ENCODE measurements at places on chromosomes 2 and 18.

DNA sequence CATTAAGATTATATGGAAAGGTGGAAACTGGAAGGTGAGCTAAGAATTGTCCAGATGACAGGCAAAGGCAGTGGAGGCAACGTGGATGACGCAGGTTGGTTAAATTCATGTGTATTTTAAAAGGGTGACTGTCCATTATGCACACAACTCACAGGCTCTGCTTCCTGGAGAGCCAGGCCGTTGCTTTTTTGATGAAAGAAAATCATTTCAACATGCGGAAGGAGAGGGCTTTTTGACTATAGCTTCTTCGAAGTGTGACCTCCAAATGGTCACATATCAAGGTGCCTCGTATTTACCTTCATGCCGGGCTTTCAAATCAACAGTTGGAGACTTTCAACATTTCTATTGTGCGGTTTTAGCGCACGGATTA, 126.7 kb downstream of the MYCN start:
- no peak for DNase-seq

GRCh38 chr18:48428475-48429177, 19.4 kb upstream of the ZBTB7C start:
- DNase-seq: no peak

DNA sequence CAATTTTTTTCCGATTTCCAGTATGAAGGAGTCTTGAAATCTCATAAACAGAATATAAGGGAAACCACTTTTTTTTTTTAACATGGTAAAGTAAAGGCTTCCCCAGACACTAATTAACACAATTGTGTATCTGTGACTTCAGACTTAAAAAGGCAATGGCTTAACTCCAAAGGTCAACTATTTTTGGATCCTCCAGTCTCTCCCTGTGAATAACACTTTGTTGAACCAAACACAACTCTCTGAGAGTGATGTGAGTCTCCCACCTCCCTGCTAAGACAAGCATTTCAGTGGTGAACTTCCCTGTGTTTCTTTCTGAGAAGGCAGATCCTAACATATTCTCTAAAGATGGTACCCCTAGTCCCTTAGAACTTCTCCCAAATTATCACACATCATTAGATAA, 219.6 kb upstream of the RBBP8 start:
- peak; percentile 19 for DNase-seq

DNA sequence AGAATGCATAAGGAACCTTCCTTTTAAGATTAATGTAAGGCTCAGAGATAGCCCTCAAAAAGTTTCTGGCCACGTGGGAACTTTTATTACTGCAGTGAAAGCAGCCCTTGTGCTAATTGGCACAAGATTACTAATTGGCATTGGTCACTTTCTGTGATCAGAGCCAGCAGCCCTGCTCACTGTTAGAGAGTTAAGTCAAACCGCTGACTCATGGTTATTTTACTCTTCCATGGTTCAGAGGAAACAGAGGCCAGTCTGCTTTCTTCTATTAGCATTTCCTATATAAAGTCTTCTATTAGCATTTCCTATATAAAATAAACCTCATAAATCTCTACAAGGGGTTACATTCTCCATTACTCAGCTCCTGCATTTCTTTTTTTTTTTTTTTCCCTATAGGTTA, 1.5 kb upstream of the SLC35G4 start:
- no peak for DNase-seq

GRCh38 chr2:188600536-188601210, 309.0 kb downstream of the GULP1 start:
- DNase-seq: peak; percentile 82

- DNase-seq: peak; percentile 7
Measured at GRCh38 chr2:220466251-220466691, 838.8 kb downstream of the SLC4A3 start.

GRCh38 chr2:146801886-146802285, 1042.9 kb upstream of the ACVR2A start:
- DNase-seq: no peak
